ENCODE measurements at places on chromosomes 5 and 9.

DNA sequence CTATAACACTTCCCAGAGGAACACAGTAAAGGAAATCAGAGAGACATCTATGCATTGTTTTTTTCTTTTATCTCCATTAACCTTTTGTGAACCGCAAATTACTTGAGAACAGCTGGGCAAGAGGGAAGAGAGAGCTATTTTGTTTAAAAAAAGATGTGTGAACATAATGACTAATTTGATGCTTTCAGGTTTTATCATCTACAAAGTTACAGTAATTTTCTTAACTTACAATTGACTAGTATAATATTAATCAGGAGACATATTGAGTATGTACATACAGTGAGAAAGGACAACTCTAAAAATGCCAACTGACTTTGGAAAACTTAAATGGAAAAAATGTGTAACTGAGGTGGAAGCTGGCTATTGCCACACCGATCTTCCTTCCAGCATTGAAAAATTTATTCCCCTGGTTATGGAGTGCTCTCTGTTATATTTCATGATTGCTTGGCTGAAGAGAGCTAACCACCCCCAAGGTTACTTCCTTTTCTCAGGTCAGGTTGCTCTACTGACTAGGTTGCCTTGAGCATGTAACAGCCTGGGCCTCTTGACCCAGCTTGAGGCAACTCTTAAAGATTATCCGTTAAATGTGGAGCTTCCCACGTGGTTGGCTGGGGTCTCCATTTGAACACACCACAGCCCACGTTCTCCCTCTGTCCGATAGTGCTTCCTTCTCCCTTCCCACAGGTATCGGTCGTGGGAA is 62.6 kb upstream of the C6 start:
- DNase-seq, result no peak

DNA sequence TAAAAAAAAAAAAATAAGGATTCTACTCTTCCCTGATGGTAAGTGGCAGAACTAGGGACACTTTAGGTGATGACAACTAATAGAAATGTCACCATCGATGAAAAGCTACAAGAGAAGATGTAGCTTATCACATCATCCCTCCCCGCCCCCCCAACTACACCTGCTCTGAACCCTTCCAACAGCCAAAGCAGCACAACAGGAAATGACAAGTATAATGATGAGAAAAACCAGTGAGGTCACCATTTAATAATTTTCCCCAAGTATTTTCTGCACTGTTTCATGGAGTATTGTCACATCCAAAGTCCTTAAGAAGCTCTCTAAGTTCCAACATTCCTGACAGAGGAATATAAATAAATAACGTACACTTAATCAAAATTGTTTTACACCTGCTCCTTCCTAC is 221.4 kb downstream of the EFNA5 start:
- DNase-seq, result no peak

- DNase-seq, result no peak
Observed at GRCh38 chr9:13569602-13570067, 290.1 kb upstream of the MPDZ start.

DNA sequence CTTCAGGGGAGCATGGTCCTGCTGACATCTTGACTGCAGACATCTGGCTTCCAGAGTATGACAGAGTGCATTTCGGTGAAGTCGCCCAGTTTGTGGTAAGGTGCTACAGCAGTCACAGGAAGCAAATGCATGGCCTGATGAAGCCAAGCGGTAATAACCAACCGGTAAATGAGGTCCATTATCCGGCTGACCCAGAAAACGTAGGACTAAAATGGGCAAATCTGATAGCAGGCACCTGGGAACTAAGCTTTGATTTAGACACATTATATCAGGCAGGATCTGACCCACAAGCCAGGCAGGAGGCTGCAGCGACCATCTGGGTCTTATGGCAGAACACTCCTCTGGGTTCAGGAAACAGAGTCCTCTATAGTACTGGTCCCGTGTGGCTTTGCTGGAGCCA is 454.6 kb downstream of the GADD45G start:
- DNase-seq, result no peak

Data from activated naive CD8-positive, alpha-beta T cell treated with anti-CD3 and anti-CD28 coated beads, Interleukin-2, amount 50 U/mL, for 24 hours (primary cell).